ENCODE measurements at places on chromosomes 1 and 21.
A peak's percentile ranks its signal among the peaks of the same experiment; 100 is the strongest.

DNA sequence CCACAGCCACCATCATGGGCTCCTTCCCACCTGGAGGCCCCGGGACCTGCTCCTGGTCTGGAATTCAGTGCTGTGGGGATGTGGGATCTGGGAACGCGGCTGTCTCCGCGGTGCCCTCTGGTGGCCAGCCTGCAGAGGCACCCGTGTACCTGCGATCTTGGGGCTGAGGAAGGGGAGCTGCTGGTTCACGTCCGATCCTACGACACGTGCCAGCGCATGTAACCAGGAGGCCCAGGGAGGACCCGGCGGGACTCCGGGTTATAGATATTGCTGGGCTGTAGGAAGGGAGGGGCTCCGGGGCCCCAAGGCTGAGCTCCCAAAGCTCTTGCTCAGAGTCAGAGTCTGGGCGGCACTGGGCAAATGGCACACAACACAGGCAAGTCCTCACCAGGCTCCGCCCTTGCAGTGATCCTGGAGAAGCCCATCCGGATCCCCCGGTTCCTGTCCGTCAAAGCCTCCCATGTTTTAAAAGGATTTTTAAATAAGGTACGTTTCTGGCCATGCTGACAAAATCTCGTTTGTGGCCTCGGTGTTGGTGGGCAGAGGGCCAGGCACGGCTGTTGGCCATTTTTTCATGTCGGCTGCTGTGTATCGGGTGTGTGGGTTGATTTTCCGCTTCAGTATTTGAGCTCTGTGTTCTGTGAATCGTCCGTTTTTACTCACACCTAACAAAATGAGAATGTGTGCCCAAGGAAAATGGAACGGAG, 20.1 kb downstream of the FAAP20 start:
- no peak for DNase-seq

GRCh38 chr1:246319083-246319714, 187.9 kb downstream of the SMYD3 start:
- DNase-seq: no peak

DNA sequence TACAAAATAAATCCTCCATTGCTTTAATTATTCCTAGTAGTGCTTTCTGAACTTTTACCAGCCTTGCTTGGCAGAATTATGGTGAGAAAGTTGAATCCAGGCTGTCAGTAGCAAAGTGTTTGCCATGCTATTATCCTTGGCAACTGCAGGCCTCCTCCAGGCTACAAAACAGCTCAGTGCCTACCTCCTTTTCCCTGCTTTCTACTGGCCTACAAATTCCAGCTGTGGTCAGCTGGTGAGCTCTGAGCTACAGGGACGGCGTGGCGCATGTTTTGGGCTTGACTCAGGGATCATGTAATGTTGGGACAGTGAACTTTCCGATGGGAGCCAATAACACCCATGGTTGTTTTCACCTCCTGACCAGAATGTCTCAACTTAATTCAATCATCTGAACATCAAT, 456.1 kb upstream of the ADAMTS5 start:
- DNase-seq: peak; percentile 59

DNA sequence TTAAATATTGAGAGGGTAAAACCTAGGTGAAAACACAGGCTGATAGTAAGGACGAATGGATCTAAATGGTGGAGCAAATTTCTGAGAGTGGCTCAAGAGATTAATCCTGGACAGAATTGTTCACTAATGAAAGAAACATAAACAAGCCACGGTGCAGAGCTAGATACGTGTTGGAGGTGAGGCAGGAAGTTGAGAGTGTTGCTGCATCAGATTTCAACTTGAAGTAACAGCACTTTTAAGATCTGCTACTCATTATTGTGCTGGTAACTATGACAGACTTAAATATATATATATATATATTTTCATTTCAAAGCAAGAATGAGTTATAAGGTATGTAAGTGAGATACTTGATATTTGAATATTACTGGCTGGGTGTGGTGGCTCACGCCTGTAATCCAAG, 64.9 kb downstream of the PTGS2 start:
- no peak for DNase-seq

GRCh38 chr21:31744182-31744800, 12.4 kb upstream of the SCAF4 start:
- DNase-seq: no peak

DNA sequence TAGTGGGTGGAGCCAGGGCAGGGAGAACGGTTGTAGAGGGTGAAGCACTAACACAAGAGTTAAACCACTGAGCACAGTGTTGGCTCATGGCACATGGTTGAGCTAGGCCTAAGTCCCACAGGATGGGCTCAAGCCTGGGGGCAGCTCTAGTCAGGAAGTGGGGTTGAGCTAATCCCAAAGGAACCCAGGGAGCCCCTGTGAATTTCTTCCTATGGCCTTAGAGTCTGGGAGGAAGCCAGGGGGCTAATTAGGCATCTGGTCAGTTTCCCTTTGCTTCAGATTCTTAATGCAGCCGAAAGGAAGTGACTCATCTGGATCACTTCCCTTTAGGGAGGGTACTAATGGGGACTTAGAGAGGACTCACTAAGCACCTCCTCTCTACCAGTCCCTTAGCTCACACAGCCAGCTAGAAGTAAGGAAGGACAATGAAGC, 10.1 kb downstream of the CFAP45 start:
- peak; percentile 79 for DNase-seq

DNA sequence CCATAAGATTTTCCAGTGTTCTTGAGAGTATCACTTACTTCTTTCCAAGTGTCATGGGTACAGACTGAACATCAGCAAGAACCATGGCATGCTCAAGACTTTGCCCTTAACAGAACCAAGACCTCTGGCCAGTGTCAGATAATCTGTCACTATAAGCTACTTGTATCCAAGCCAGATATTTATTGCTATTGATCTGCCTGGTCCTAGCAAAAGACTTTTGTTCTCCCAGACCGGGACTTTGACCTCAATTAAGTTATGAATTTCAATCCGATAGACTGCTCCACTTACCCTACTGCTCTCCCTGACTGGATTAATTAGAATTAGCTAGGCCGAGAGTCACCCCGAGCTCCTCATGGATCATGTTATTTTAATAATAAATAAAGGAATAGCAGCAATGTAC, 129.6 kb downstream of the ACBD6 start:
- DNase-seq: no peak

DNA sequence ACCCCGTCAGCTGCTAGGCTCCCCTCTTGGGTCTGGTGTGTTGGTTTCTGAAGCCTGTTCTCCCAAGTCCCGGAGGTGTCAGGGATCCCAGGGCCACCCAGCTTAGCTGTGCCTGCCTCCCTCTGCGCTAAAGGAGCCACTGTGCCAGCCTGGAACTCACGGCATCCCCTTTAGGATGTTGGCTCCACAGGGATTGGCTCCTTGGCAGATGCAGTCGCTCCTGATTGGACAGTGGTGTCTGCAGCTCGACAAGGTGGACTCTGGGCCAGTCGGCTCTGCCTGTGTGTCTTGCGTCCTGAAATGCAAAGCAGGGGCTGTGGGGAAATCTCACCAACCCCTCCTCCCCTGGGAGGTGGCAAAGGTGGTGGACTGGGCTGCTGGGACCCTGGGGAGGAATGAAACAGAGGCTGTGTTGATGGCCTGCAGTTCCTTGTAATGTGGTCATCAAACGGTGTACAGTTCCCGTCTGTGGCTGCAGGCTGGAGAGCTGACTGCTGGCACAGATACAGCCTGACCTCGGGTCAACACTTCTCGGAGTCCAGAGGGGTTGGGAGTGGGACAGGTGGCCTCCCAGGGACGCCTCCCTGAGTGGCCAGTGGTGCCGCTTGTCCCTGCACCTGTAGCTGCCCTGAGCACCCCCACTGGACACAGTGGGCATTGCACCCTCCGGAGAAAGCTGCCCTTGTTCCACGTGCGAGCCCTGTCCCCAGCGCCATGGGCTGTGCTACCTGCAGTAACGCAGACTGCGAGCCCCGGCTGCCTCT, 11.5 kb upstream of the KCNAB2 start:
- DNase-seq: peak; percentile 37

DNA sequence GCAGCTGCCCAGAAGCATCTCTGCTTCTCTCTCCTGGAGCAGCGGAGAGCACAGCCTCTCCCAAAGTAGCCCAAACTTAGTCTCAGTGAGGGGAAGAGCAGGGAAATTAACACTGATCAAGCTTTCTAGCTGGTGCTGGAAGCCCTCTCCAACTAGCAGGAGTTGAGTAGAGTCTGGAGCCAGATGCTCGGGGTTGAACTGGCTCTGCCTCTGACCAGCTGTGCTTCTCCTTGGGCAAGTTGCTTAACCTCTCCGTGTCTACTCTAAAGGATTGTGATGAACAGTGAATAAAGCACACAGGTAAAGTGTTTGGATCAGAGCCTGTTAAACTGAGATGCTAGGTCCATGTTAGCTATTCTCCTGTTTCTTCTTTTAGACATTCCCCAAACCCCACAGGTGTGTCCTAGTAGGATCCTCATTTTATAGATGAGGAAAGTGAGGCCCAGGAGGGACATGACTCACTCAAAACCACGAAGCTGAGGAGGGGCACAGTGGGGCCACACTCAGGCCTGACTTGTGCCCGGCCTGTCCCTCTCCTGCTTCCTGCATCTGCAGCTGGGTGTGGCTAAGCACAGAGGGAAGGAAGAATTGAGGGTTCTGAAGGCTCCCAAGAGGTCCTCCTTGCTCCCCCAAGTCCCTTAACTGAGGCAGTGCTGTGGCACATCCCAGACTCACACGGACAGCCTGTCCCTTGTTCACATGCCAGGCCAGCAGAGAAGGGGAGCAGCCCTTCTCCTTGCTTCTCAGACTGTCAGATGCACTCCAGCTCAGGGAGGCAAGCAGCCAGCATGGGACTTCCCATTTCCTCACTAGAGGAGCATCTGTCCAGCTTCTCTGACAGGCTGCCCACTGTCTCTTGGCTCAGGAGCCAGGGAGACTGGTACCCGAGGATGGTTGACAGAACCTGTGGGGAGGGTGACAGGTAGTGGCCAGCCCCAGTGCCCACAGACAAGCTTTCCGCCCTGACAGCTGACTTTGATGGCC, 152.0 kb upstream of the IGSF21 start:
- DNase-seq: no peak

DNA sequence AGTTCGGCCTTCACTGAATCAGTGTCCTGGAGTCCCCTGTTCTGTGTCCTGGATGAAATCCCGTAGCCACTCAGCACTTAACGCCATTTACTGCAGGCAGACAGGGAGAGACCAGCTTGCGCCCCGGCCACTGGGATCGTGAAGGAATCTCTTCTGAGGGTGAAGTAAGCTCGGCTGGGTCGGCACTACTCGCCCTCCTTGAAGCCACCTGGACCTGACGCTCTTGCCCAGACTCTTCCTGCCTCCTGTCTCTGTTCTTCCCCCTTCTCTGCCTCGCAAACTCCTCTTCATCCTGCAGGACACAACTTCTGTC, 99.9 kb upstream of the ZBTB40 start:
- DNase-seq: no peak

GRCh38 chr21:35754583-35754982, 305.7 kb downstream of the SETD4 start:
- no peak for DNase-seq

DNA sequence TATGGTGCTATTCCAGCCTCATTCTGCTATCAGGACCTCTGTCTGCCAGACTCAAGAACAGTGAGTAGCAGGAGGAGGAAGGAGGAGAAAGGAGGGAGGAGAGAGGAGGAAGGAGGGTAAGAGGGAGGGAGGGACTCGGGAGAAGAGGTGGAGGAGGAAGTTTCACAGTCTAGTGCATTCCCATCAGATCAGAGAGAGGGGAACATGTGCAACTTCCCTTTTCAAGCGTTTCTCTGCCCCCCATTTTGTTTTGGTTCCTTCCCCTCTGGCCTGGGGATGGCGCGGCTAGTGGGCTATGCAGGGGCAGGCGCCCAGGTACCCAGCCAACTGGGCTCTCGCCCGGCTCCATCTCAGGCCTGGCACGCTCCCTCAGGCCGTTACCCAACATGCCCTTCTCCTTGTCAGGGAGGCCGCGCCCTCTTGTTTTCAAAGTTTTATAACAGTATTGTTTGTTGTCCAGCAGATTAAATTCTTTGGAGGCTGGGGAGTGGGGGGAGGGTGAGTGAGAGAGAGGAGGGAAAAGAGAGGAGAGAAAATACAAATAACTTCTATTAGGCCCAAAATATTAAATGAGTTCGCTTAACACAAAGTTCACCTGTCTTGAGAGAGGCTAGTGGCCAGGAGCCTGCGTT, 56.0 kb downstream of the CD46 start:
- DNase-seq: no peak

DNA sequence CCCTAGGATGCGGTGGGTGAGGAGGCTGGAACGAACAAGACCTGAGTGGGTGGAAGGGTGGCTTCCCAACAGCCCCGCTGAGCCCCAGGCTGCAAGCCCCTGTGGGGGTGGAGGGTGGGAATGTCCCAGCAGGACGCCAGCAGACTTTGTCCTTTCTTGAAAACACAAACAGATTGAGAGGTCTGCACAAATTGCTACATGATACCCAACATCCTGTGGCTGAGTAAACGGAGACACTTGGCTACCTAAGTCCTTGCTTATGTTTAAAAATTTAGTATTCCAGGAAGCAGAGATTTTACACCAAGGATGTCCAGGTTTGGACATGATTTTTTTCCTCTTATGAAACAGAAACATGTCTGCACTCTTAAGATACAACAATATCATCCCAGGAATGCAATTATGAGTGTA, 11.8 kb upstream of the F3 start:
- no peak for DNase-seq

GRCh38 chr1:182611787-182612186, 7.6 kb upstream of the RGS16 start:
- DNase-seq: no peak

GRCh38 chr1:11704194-11704529, 12.7 kb downstream of the DRAXIN start:
- DNase-seq: no peak

- DNase-seq: no peak
Observed at GRCh38 chr1:52913537-52913936, 8.0 kb downstream of the ECHDC2 start.

DNA sequence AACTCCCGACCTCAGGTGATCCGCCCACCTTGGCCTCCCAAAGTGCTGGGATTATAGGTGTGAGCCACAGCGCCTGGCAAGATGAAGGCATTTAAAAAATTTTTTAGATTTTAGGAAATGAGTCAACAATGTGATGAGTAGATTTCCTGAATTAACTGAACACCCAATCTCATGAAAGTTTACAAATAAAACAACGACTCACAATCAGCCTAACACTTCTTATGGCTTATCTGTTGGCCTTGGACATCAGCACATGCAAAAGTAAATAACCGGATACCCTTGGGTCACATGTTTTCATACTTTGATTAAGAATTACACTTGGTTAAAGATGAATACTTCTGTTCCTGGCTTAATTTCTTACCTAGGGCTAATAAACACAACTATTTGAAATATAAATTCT, 3.0 kb downstream of the GNG12 start:
- no peak for DNase-seq
